GM12865 (cell line): ENCODE measurements at places on chromosomes 12 and 14.
A peak's percentile ranks its signal among the peaks of the same experiment; 100 is the strongest.

DNA sequence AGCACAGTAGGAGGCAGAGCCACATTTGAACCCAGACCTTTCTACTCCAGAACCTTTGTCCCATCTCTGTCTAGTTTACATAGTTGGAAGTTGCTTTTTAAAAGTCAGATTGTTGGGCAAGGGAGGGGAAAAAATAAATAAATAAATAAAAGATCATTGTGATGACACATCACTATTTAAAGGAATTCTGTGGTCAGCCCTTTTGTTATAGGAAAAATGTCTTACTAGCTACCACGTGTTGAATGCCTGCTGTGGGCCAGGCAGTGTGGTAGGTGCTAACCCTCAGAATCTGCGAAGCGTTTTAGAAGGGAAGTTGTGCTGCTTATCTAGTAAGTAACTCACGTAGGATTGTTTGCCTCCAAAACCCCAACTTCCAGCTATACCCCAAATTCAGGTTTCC lies 62.3 kb downstream of the BHLHE41 start:
- DNase-seq, result no peak

DNA sequence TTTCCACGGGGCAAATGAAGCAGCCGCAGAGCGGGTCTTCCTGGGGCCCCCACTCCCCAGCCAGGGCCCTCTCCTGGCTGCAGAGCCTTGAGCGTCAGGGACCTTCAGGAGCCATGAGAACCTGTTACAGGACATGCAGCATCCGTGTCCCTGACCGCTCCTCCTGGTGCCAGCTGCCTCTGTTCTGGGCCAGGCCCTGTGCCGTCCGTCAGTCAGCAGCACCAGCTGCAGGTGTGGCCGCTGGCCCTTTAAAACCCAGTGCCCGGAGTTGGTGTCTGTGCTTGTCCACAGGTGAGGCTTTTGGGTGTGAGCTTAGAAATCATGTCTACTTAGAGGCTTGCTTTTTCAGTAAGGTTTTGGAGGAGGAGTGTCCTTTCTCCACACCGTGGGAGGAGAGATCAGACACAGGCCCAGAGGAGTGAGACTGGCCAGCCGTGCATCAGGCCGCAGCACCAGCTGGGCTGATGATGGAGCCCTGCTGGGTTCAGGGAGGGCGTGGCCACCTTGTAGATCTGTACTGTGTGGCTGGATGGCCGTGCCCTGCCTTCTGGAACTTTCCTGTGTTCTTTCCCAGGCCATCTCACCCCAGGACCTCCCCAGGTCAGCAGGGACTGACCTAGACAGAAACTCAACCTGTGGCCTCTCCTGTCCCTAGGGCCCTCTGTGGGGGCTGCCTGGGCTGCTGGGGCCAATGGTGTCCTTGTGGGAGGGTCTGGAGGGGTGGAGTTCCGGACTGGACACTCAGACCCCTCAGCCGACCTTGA lies 27.1 kb downstream of the AACS start:
- no peak for DNase-seq

DNA sequence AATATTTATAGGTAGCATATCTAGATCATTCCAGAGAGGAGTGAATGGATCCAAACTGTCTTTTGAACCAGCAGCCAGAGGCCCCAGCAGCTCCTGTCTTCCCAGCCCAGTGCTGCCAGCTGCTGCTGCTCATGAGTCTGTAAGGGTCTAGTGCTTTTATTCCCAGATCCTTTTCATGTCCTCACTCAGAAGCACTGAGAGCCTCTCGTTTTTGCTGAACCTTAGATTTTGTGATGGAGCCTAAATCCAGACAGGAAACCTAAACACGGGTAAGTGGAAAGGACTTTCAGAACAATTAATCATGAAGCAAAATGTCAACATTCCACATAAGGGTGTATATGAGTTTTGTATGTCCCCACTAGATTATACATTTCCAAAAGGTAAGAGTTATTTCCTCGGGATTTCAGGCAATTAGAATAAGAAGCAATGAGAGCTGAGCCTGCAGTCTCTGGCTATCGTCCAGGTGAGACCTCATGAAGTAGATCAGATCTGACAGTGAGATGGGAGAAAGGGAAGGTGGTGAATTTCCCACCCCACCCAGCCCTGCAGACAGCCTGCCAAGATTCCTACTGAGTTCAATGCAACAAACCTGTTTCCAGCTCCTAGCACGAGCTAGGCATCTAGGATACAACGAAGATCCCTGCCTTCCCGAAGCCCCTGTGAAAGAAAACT lies 84.4 kb downstream of the NINJ2 start:
- no peak for DNase-seq

- DNase-seq, result no peak
Observed at GRCh38 chr14:34665785-34666435, 36.0 kb upstream of the SNX6 start.

DNA sequence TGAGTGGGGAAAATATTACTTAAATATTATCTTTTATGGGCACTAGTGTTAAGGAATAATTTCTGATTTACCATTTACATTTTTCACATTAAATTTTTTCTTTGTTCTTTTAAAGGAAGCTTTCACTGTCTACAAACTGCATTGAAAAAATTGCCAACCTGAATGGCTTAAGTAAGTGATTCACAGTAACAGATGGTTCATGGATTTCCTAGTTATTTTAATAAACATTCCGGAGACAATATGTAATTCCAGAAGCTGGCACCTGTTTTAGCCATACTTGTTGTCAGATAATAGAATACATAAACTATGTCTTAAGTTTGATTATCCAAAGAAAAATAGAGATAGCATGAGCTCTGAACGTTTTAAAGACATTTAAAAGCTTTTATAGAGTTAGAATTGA lies 17.1 kb downstream of the DNAL1 start:
- no peak for DNase-seq

- no peak for DNase-seq
Observed at GRCh38 chr12:67457136-67457535, 188.0 kb downstream of the CAND1 start.

GRCh38 chr12:12734054-12734453 lies 16.9 kb downstream of the CDKN1B start:
- no peak for DNase-seq

GRCh38 chr14:102027951-102028350 lies 58.9 kb downstream of the HSP90AA1 start:
- DNase-seq, result no peak

DNA sequence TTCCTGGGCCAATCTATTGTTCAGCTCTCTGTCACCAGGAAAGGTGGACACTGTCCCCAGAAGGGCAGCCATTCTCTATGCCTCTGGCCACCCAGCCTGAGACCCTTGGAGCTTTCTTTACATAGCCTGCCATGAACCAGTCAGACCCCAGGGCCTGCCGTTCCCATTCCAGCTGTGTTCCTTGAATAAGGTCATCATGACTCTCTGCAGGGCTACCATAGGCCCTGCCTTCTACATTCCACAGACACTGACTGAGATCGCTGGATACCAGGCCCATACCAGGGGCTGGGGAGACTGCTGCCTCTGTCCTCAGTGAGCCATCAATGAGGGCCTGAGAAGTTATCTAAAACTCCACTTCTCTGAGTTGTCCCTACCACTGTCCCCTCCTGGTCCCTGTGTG lies 75.5 kb downstream of the SYNE3 start:
- DNase-seq, result no peak

DNA sequence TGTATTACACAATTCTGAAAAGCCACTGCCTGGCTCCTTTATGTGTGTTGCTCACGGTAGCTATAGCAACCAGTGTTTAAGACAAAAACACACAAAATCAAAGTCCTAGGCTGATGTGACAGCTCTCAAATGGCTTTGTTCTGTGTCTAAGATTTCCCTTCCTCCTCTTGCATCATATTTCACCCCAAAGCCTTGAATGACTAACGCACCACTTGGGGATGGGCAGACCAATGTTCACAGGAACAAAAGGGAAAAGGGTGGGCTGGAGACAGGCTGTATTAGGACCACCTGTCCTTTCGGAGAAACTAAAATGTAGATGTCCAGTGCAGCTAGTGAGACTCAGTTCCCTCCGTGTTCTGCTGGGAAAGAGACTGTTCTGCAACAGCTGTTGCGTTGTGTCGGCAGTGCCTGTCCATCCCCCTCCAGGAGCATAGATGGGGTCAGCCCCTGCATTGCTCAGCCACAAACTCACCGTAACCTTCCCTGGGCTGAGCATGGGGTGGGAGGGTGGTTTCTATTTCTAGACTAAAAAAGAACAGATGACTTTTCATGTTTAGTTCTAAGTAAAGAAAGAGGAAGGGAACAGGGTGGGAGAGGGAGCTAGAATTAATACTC lies 26.8 kb upstream of the DAAM1 start:
- DNase-seq, result peak; percentile 40

GRCh38 chr12:46342562-46343033 lies 30.0 kb downstream of the SLC38A2 start:
- DNase-seq, result peak; percentile 32

- DNase-seq, result peak; percentile 50
Observed at GRCh38 chr14:59313144-59313651, 124.7 kb downstream of the DAAM1 start.

DNA sequence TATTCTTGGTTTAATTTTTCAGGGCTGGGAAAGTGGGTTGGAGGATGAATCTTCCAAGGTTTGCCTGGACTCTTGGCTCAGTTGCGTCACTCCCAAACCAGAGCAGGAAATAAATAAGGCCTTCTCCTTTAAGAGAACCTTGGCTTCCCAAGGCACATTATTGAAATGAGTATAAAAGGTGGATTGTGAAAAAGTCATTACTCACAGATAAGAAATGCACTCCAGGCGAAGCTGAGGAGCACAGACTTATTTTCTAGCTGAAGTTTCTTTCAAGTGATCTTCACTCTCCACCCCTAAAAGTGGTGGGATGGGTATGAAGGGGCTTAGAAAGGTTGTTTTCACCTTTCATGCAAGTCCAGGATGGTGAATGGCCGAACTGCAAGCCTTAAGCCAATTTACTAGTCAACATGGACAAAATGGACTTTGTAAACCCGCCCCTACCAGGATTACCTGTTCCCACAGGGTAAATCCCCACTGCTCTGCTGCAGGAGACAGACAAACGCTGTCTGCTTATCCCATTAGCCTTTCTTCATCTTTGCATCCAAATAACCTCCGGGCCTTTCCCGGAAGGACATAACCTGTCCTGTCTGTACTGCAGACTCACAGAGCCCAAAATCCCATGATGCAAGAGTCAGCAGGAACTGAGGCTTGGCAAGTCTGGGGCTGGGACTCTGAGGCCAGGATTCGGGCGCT lies 207.6 kb downstream of the BCL11B start:
- DNase-seq, result no peak

GRCh38 chr12:110677206-110677911 lies 11.6 kb downstream of the HVCN1 start:
- DNase-seq, result peak; percentile 87
